NCI-H2107 (cell line): ENCODE measurements at places on chromosomes 3 and 15.

DNA sequence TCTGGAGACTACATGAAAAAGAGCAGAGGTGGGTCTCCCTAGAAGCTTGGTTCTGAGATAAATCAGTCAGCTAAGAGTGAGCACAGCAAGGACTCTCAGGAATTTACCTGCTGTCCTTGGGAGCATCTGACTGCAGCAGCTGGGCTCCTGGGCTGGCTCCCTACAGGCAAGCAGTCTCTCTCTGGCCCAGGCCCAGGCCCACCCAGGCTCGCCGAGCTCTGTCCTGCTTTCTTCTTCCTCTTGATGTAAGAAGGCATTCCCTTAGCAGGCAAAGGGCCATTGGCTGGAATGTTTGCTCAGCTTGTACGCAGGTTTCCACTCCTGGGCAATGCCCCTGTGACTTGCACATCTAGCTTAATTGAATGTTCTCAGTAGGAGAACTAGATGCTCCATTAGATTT lies 4.3 kb upstream of the RBP2 start:
- DNase-seq, result no peak

DNA sequence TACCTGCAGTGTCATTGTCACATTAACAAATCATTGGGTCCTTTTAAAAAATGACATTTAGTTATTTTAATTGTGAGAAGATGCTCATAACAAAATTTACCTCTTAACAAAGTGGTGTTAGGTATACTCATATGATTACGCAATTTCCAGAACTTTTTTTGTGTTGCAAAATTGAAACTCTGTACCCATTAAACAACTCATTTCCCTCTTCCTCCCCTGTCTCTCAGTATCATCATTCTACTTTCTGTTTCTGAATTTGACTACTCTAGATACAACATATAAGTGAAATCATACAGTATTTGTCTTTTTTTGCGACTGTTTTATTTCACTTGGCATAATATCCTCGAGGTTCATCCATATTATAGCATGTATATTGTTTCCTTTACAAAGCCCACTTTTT lies 58.7 kb upstream of the CHST2 start:
- DNase-seq, result no peak

DNA sequence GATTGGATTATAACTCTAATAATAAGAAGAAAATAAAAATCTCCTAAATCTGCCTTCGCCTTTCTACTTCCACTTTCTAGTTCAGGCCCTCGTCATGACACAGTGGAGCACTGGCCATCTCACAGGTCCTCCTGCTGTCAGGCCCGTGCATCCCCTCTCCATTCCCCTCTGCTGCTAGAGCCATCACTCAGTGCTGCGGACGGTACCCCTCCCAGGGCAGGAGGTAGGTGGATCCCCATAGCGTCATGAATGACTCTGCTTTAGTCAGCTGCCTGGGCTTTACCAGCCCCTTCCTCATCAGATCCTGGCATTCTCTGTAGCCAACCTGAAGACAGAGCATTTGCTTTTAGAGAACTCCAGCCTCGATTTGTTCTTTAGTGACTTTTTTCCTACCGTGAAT lies 12.0 kb upstream of the PPP1R2 start:
- no peak for DNase-seq

- DNase-seq, result peak; percentile 81
These were observed 5.6 kb downstream of the RBP1 start for GRCh38 chr3:139533781-139534454.

DNA sequence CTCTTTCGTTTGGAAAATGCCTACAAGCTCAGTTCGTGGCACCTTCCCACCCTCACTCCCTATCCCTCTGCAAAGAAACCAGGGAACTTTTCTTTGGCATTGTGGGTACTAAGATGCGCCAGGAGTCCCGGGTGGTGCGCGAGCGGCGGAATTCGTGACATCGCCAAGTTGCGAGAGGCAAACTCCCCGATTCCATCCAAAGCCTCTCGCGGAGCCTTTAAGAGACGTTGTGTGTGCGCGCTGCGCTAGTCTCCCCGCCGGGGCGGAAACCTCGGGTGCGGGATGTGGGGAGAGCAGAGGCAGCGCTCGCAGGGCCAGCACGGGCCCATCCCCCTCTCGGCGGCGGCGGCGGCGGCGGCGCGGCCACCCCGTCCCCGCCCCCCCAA lies 443 bp upstream of the NR2F2 start:
- no peak for DNase-seq
